Esophagus squamous epithelium (tissue), 5 donors: ENCODE measurements at places on chromosomes 3 and 15. TPM values are rescaled to one million over a fixed set of nuclear protein-coding genes. Genes with fewer than 3 reads are reported as not detected.

DNA sequence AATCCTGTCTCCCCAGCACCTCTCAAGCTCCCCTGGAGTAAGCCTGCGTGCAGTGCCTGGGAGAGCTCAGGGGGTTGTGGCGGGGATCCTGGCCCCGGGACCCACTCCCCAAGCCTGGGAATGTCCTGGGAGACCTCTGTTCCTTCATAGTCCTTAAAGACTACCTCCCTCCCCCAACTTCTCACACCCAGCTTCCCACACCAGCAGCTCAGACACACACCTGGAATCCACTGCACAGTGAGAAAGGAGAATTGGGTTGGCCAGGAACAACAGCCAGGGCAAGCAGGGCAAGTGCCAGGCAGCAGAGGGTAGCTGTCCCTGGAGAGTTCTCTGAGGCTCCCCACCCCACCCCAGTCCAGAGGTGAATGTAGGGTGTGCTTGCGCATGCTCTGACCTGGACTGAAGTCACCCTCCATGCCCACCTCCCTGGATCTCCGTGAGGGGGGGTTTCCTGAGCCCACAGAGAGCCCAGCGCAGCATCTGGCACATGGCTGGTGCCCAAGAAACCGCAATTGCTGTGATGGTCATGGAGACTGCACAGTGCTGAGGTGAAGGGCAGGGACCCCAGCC is 22.2 kb downstream of the PSTPIP1 start:
- no peaks in the 10 kb centered on the region for H3K36me3 ChIP-seq
- H3K4me3 ChIP-seq: no peak overlapping the region
- H3K4me1 ChIP-seq: no peaks in the 10 kb centered on the region
- H3K27me3 ChIP-seq: no peaks in the 10 kb centered on the region
- H3K27ac ChIP-seq: no peak overlapping the region

- no peaks in the 10 kb centered on the region for H3K4me1 ChIP-seq
- H3K36me3 ChIP-seq: no peaks in the 10 kb centered on the region
- no peaks in the 10 kb centered on the region for H3K27me3 ChIP-seq
- no peak overlapping the region for H3K4me3 ChIP-seq
- no peak for DNase-seq
Measured at GRCh38 chr15:35445891-35446290, 100.1 kb downstream of the DPH6 start.

GRCh38 chr3:172465281-172465680 is 17.0 kb upstream of the GHSR start:
- H3K27ac ChIP-seq: no peak overlapping the region
- H3K4me1 ChIP-seq: no peaks in the 10 kb centered on the region
- H3K4me3 ChIP-seq: no peak overlapping the region
- DNase-seq: no peak

DNA sequence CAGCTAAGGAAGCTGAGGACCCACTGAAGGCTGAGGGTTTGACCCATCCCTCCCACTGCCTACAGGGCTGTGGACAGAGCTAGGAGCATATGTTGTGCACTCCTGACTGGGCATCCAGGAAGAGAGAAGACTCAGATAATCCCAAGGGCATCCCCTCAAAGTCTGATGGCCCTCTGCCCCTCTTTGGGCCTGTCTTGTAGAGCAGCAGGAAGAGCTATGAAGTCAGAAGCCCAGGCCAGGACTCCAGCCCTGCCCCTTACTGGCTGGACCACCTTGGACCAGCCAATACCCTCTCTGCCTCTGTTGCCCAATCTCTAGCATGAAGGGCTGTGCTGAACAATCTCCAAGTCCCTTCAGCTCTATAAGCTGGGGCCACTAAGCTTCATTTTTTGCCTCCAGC is 210.8 kb downstream of the RPLP1 start:
- no peaks in the 10 kb centered on the region for H3K27me3 ChIP-seq
- H3K4me3 ChIP-seq: no peak overlapping the region
- H3K4me1 ChIP-seq: peaks cover 8% of the 10 kb centered on the region
- H3K27ac ChIP-seq: no peak overlapping the region
- DNase-seq: no peak

DNA sequence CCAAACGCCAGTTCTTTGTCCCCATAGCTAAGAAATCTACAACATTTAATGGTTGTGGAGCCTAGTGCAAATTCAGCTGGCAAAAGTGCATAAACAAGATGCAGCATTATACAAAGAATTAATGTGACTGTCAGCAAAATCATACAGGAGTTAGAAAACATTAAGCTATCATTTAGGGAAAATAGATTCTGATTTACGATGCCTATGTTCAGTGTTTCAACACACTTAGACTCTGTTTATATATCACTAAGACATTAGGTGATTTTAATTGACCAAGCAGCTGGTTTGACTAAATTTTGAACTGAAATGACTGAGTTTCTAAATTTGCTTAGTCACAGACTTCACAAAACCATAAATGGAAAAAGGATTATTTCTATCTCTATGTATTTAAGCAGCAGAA is 1076.8 kb downstream of the TBL1XR1 start:
- no peaks in the 10 kb centered on the region for H3K4me1 ChIP-seq
- no peaks in the 10 kb centered on the region for H3K27me3 ChIP-seq
- no peak overlapping the region for H3K4me3 ChIP-seq
- H3K36me3 ChIP-seq: no peaks in the 10 kb centered on the region
- no peak overlapping the region for H3K27ac ChIP-seq
- no peak for DNase-seq

DNA sequence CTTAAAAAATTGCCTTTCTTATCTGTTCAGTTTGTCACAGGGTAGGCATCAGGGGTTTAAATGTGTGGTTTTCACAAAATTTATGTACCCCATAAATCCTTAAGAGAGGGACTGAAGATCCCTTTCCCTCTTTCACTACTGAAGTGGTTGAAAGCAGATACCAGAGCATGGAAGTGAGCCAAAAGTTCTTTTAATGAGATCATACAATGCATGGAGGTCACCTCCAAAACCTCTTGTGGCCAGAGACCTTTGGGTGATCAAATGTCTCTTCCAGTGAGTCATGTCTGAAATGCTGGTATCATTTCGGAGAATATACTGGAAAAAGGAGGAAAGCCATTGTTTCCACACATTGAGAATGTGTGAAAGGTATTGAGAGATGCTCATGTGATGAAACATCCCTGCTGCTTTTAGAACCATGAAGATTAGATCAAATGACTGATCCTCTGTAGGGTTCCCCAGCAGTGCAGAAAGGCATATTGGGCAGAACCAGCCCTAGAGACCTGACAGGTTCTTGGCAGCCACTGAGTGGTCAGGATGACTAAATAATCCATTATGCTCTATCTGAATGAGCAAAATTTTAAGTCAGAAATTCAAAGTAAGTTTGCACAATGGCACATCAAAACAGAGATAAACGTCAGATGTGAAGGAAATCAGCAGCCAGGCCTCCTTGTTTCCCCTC is 165.8 kb upstream of the SLC2A2 start:
- peaks cover 3% of the 10 kb centered on the region for H3K4me1 ChIP-seq
- H3K27ac ChIP-seq: no peak overlapping the region
- H3K36me3 ChIP-seq: no peaks in the 10 kb centered on the region
- no peaks in the 10 kb centered on the region for H3K27me3 ChIP-seq
- no peak overlapping the region for H3K4me3 ChIP-seq

DNA sequence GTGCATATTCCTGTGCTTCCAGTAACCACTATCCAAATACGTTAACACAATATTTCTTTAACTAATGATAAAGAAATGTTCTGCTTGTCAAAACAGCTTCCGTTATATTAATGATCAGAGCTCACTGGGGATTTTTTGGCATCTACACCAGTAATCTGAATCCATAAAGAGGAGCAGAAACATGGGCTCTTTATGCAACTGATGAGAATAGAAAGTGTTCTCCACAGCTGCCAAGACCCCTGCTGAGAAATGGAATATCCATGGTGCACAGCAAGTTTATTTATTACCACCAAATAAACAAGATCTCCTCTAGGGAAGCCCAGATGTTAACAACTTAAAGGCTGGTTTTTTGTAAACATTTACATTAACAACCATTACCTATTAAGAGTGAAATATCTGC is 54.5 kb downstream of the ALDH1A2 start:
- no peaks in the 10 kb centered on the region for H3K27me3 ChIP-seq
- no peaks in the 10 kb centered on the region for H3K36me3 ChIP-seq
- no peaks in the 10 kb centered on the region for H3K4me1 ChIP-seq
- no peak overlapping the region for H3K4me3 ChIP-seq
- no peak for DNase-seq
- H3K27ac ChIP-seq: no peak overlapping the region

Gene KNG1
- not detected for total RNA-seq

Gene CELSR3
- 0.34 TPM for total RNA-seq

Gene CPEB1
- total RNA-seq: 0.13 TPM

Gene LARP6
- total RNA-seq: 2.9 TPM

Gene CNTN3
- total RNA-seq: not detected

Gene TP53BP1
- total RNA-seq: 17.5 TPM

Gene TTLL13
- not detected for total RNA-seq

Gene SAMMSON
- total RNA-seq: 6.1 TPM

Gene TRIM59
- 9.5 TPM for total RNA-seq

Gene TMCO5A
- not detected for total RNA-seq
